Stimulated activated CD4-positive, alpha-beta T cell treated with anti-CD3 and anti-CD28 coated beads, Interleukin-4, amount 100 ng/mL, for 1 hour (primary cell): ENCODE measurements at places on chromosomes 2 and 18.

DNA sequence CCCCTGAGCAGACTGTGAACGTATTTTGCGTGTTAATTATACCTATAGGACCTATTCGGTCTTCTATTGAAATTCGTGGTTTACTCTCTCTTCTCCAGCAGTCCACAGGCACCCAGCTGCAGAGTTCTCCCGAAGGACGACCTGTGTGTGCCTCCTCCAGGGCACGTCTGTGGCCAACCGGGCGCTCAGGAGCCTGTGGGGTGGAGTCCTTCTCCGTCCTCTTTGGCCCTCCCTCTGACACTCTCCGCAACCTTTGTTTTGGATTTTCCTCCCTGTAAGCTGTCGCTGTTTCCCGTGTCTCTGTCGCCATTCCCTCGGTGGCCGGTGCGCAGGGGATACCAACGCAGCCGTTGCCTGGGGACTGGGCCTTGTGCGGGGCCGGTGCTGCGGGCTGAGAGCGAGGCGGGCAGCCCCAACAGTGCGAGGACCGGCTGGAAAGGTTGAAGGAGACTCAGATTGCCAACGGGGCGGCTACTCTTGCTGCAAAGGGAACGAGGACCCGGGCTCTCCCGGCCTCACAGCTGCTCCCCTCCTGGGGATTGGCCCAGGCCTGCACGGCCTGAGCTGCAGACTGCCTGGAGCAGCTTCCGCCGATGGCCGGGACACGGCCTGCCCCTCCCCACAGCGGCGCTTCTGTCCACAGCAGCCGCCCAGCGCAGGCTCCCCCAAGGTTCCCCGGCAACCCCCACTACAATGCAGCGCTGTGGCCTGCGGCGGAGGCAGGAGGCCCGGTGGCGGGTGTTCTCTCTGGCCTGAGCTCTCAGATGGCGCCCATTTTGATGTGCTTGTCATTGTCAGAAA, 221.0 kb downstream of the MTX2 start:
- no peak for DNase-seq

DNA sequence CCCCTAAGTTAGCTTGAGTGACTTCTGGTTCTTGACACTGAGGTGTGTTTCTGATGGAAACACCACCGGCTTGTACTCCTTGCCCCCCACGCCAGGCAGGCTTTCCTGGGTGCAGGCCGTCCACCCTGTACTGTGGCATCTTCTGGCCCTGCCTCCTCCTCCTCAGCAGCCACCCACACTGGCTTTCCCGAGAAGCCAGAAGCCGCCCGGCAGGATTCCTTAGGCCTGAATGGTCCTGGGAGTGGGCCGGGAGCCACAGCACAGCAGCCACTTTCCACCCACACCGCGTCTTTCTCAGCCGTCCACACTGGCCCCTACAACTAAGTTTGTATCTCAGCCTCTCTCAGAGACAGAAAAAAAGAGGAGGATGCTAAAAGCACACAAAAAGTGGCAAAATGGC, 2.1 kb upstream of the HSBP1L1 start:
- no peak for DNase-seq

DNA sequence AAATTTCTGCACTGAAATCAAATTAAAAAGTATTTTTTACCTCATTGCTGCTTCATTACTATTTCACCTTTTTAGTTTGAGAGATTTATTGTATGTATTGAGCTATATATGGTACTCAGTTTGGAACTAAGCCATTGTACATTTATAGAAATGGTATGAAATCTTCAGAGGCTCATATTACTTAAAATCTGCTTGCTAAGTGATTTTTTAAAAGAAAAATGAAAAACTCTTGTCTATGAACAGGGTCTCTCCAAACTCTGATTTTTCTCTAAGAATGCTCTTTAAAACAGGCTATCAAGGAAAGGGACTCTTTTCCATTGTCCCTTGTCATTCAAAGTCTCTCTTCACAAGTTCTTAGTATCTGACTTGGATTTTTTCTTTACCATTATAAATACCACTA, 31.8 kb downstream of the C1D start:
- no peak for DNase-seq

GRCh38 chr18:8460748-8461147, 148.5 kb upstream of the RAB12 start:
- DNase-seq: no peak

DNA sequence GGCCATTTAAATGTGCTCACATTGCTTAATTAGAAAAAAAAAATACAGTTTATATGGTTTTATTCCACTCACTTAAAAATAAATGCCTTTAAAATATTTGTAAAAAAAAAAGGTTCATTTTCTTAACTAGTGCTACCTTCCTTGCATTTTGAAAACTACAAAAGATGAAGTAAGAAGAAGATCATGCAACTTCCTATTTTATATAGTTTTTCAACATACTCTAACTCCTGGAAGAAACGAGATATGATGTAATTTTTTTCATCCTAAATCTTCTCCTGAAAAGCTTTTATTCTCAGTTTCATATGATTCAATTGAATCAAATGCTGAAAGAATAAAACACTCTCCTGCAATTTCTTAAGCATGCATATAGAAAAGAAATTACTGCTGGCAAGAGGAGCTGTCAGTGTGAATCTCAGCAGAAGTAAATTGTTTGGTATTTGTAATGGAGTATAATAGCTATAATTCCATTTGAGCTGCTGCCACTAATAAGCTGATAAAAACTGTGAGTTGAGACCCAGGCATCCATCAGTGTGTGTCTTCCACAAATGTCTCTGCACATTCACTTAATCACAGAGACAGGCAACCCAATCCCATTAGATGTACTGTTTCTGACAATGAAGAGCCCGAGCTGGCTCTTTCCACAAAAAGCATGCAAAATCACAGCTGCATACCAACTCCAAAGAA, 3.7 kb downstream of the FTCDNL1 start:
- no peak for DNase-seq

DNA sequence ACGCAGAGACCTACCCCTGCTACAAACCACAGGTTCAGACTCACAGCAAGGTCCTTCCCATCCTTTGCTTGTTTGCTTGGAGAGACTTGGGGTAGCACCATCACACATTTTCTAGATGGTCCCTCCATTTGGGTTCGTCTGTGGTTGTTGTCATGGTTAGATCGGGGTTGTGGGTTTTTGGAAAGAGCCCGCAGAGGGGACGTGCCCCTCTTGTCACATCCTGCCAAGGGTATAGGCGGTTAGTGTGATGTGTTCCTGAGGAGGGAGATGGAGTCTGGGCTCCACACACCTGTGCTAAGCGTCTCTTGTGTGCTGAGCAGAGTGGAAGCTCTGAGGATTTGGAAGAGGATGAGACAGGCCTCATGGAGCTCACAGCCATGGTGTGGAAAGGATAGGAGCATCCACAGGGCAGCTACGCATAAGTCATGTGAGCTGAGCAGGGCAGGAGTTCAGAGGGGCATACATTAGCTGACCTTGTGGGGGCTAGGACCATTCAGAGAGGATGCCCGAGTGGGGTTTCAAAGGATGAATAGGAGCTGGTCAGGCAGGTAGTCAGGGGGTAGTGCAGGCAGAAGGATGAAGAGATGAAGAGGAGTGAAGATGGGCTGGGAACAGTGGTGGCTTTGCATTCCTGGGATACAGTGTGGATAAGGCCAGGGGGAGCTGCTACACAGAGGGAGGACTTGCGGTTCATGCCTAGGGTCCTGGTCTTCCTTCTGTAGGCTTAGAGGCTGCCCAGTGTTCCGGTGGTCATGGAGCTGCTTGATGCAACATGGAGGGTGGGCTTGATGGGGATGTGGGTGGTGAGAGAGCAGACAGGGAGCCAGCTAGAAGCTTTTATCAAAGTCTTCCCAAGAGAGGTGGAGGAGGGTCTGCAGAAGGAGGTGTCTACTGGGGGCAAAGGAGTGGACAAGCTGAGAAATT, 62.9 kb downstream of the ACKR3 start:
- DNase-seq: no peak

GRCh38 chr2:17813010-17813741, 3.1 kb upstream of the MSGN1 start:
- DNase-seq: no peak

DNA sequence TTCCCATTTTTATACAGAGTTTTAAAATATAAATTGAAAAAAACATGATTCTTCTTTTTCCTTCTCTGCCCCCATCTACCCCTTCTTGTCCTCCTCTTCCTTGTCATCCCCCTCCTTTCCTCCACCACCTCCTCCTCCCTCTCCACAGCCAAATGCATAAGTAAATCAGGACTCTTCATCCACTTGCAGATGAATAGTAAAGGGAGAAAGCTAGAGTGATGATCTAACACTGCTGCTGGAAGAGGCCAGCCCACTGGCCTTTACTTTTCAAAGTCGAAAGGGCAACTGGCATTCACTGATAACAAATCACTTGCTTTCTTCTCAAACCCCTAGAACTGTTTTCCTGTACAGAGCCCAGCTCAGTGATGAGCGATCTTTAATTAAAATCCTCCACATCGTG, 205.8 kb downstream of the PDE1A start:
- no peak for DNase-seq

DNA sequence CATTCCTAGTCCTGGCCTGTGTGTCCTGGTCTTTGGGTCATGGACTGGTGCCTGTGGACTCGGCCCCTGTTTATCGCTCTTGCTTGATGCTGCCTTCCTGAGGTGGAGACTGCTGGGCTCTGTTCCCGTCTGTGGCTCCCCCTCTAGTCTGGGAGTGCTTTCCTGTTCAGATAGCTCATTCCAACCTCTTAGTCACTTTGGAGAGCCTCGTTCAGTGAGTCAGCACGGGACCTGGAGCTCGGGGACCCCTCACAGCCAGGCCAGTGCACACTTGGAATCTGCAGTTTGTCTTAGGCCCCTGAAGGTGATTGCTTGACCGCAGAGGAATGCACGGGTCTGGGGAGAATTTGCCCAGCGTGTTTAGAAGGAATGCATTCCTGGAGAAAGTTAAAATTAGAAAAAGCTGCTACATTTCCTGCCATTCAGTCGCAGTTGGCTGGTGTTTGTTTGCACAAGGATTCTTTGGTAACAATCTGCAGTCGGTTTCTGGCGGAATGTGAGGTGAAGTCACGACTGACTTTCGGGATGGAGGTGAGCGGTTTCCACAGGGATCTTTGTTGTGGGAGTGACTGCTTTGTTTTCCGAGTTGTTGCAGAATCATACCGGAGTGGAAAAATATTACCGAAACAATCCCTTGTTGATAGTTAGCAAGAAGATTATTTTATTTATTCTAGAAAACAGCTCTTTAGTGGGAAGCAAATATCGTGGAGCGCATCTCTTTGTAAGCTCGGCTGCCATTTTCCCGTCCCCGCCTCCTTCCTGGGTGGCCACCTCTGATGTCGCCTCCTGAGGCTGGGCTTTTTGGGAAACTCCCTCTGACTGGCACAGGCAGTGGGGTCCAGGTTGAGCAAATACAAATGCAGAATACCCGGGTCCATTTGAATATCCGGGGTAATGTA, 29.6 kb downstream of the SH3BP4 start:
- DNase-seq: no peak

- DNase-seq: no peak
These were observed 232.9 kb downstream of the HDAC4 start for GRCh38 chr2:239167766-239168444.

DNA sequence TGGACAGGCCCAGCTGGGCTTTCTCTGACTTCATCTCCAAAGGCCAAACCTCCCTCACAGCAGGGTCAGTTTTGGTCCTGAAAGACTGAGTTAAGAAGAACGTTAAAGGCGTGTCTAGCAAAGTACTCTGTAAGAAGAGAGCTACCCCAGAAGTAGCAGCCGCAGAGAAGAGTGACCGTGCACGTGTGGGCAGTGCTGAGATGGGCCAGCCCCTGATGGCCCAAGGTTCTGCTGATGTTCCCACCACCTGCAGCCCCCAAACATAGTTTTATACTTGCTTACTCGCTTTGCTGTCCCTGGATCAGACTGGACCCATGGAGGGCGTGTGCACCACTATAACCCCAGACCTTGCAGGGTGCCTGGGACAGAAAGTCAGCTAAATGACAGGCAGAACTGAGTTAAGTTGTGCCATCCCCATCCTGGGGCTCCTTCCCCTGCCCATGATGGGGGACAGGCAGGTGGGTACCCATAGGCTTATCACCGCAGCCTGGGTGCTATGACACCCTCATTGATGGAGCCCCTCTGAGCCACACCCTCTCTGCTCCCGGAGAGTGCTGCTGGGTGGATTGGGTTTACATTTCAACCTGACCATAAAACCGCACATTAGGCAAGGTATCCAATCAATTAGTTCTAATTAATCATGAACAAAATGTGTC, 367.3 kb upstream of the HS6ST1 start:
- no peak for DNase-seq

DNA sequence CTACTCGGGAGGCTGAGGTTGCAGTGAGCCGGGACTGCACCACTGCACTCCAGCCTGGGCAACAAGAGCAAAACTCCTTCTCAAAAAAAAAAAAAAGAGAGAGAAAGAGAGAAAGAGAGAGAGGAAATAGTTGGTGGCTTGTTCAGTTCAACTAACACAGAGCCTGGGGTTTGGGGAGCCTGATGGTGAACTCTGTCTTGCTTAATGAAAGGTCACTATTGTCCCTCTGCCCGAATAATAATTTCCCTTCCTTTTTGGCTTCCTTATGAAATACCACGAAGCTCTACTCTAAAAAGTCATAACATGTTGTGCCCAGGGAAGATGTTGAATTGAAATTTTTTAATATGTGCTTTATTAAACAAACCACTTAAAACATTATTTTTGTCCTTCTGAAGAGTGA, 17.3 kb downstream of the BCL2 start:
- no peak for DNase-seq

- no peak for DNase-seq
These were observed 14.9 kb downstream of the CEBPZOS start for GRCh38 chr2:37211212-37211611.
